ENCODE measurements at places on chromosomes 3 and 15.

GRCh38 chr3:149638228-149639092 lies 19.4 kb downstream of the WWTR1 start:
- no peak for DNase-seq

GRCh38 chr3:105828703-105829102 lies 40.1 kb downstream of the CBLB start:
- DNase-seq, result no peak

GRCh38 chr15:60264566-60264965 lies 133.2 kb downstream of the ANXA2 start:
- DNase-seq, result no peak

DNA sequence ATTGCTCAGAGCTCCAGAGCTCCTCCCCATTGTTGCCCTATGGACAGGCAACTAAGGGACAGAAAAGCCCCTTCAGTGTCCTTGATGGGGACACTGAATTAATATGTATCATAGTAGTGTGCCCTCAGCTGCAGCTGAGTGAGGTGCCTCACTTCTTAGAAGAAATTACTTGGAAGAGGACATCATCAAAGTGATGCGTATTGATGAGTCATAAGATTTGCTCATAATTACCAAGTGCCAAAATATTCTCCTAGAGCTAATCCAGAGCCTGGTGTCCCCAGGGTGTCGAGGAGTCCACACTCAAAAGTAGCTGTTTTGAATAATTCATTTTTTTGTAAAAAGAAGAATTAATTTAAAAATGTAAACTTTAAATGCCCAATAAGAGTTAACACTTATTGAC lies 200.7 kb upstream of the SEMA6D start:
- DNase-seq, result no peak

GRCh38 chr3:53748512-53749271 lies 97.5 kb downstream of the CHDH start:
- no peak for DNase-seq

DNA sequence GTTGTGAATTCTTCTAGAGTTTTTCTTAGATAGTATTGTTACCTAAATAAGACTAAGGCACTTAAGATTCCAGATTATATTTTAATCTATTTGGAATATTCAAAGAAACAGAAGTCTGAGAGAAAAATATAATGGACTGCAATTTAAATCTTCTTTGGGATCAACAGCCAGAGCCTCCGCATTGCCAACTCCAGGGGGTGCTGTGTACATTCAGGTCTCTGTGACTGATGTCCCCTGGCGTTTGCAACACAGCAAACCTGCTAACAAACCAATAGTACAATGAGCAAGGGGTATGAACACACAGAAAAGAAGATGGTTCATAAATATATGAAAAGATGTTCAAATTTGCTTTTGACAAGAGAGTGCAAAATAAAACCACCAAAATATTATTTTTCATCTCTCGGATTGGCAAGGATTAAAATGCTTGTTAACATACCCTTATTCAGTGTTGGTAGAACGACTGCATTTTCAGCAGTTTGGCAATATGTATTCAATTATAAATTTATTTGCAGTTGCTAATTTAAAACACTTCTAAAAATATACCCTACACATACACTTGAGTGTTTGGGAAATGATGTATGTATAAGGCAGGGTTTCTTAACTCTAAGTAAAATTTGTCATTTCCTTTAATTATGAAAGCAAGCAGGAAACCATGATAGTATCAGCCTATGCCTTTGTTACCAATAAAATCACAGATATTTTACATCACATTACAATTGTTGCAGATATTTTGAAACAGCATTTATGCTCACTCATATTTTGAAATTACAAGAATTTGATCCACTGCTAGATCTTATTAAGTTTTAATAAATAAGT lies 16.1 kb upstream of the TM4SF1 start:
- DNase-seq, result no peak

GRCh38 chr3:119401503-119402440 lies 61.6 kb downstream of the TMEM39A start:
- no peak for DNase-seq

DNA sequence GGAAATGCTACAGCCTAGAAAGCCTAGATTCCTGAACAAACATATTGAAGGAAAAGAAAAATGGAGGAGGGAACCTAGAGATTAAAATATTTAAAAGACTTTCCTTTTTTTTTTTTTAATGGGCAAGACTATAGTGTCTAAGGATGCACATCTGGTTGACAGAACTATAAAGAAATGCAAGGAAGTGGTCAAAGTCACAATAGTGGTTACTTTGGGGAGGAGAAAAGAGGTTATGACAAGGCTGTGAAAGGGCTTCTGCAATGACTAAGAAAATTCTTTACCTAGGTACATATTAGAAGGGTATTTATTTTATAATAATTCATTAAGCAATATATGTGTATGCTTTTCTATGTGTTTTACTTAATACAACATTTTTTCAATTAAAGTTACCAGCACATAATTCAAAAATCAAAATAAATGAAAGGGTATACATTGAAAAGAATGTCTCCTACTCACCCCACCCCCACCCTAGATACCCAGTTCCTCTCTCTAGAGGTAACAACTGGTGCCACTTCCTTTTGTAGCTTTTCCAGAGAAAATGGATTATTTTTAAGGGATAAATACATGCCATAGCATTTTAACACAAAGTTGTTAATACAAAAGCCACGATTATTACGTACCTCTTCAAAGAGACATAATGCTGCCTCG lies 70.1 kb downstream of the HERC1 start:
- DNase-seq, result no peak

DNA sequence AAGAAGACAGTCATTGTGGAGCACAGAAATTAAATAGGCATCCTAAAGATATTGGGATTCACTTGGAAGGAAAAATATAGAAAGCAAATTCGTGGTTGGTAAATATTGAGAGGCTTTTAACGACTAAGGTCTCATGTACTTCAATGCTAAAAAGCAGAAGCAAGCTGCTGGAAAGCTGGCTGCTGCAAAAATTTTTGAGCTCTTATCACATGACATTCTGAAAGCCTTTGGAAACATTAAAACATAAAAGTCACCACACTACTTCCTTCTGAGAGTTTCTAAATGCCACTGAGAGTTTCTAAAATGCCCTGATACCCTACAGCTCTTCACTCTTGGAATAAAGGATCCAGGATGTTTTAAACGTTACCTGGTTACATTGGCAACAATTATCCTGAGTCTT lies 39.0 kb upstream of the CBLB start:
- no peak for DNase-seq

GRCh38 chr3:162525066-162525742 lies 1028.6 kb downstream of the OTOL1 start:
- DNase-seq, result no peak

DNA sequence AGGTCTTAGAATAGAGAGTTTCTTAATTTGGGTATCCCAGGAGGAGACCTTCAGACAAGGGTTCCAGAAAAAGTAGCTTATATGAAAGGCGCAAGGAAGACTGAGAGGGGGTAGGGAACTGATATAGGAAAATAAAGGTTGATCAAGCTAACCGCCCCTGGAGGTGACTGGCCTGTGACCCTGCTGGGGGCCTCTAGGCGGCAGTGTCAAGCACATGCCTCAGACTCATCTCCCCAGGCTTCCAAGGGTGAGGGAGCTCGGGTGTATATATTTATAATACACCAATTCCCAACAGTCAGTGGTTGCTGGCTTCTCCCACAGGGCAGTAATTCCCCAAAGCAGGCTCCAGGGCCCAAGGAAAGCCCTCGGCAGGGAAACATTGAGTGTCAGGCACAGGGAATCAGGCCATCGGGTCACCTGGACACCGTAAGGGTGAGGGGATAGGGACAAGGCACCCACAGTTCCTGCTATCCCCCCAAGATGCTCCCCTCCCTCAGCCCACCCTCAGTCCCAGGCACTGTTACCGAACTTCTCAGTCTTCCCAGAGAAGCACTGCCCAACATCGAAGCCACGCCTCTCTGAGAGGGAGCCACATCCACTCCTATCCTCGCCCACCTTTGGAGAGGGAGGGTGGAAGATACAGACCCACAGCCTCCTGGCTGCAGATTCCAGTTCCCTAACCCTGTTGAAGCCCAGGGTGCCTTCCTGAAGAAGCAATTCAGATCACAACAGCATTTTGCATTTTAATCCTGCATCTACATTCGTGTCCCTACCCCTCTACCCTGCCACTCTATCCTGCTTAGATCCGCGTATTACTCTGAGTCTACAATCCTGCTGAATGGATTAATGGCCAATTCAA lies 19.5 kb upstream of the CAV3 start:
- no peak for DNase-seq

DNA sequence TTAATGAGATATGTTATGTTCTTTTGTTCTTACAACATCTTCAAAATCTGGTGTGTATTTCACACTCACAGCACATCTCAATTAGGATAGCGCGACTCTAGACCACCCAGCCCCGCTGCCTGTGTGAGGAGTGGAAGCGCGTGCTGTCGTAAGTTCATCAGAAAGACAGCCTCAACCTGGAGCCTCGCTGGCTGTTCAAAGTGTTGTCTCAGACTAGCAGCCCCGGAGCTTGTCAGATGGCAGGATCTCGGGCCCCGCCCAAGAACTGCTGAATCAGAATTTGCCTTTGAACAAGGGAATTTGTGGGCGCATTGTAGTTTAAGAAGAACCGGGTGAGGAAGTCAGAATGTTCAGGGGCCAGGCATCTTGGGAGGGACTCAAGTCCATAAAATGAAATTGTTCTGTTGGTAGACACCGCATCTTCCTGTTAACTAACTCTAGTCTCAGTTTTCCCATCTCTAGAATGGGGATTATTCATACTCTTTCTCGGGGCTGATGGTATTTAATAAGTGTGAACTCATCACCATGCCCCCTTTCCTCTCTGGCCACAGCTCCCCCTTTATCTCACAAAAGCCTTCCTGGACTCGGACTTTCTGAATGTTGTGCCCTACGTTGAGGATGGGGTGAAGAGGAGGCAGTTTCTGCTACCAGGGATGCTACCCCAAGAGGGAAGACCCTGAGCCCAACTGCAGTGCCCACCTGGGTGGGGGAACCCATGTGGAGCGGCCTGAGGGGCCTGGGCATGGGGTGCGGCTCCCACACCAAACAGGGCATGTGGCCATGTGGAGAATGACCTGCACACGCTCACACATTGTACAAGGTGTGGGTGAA lies 40.4 kb downstream of the BHLHE40 start:
- DNase-seq, result peak; percentile 69

- DNase-seq, result no peak
Measured at GRCh38 chr15:90596943-90597342, 67.2 kb downstream of the CRTC3 start.

GRCh38 chr3:112425858-112426750 lies 73.2 kb downstream of the BTLA start:
- no peak for DNase-seq

DNA sequence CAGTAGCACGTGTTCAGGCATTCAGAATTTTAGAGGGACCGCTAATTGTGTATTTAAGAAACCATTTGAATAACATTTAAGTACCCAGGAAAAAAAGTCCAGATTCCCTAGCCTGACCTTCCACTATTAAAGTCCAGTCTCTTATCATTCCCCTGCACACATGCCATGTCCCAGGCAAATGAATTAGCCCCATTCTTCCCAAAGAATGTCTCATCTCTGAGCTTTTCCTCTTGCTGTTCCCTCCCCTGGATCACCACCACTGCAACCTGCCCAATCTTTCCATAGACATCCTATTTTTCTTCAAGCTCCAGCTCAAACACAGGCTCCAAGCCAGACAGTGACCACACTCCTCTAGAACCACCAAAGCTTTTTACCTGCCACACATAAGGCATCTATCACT lies 25.9 kb downstream of the PLD1 start:
- DNase-seq, result no peak
